ENCODE measurements at places on chromosomes 1 and 21. TPM values are rescaled to one million over a fixed set of nuclear protein-coding genes. Genes with fewer than 3 reads are reported as not detected.

- DNase-seq: no peak
Observed at GRCh38 chr1:227791425-227792143, 23.9 kb upstream of the PRSS38 start.

DNA sequence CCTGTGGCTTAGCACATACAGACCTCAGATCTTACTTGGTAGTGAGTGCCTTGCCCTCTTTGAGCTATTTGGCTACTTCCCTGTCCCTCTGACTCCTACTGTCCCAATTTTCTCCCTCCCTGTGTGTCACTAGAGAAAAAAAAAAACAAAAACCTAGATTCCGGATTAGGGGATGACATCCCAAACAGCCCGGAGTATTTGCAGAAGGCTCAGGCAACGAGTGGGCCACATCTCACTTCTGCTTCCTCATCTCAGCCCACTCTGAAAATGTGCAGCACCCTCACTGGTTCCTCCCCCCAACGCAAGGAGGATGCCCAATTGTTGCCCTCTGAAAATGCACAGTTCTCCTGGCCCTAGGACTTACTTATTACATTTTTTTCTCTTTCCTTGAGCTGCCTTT lies 4.9 kb downstream of the NHLH1 start:
- DNase-seq: no peak

- no peak for DNase-seq
Observed at GRCh38 chr1:6783936-6784559, 1.2 kb upstream of the CAMTA1 start.

DNA sequence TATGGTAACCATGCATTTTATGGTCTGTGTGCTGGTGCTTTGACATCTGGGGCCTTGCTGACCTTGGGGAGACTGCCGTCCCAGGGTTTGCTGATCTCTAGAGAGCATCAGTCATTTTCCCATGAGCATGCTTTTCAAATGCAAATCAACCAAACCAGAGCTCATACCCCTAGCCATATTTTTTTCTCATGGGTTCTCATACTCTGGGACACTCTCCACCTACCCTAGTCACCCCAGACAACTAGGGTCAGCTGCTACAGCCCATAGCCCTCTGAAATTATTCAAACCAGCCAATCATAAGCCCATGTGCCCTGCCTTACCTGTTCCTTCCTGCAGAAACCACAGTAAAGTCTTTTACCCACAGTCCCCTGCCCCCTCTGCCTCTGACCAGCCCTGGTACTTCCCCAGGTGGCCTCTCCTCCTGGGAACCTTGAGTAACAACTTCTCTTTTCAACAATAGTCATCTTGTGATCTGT lies 132.0 kb downstream of the MAP3K21 start:
- no peak for DNase-seq

KRTAP11-1 gene
- not detected for total RNA-seq

DNA sequence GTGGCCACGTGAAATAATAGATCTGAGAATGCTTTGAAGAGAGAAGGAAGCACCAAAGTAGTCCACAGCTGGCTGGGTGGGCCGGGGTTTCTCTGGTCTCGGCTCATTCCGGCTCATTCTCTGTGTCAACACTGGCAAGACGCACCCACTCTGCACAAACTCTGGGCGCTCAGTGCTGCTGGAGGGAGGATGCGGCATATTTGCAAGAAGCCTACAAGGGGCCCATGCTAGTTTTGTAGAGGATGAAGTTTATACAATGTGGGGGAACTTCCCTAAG lies 28.8 kb upstream of the TMPRSS2 start:
- no peak for DNase-seq

DNA sequence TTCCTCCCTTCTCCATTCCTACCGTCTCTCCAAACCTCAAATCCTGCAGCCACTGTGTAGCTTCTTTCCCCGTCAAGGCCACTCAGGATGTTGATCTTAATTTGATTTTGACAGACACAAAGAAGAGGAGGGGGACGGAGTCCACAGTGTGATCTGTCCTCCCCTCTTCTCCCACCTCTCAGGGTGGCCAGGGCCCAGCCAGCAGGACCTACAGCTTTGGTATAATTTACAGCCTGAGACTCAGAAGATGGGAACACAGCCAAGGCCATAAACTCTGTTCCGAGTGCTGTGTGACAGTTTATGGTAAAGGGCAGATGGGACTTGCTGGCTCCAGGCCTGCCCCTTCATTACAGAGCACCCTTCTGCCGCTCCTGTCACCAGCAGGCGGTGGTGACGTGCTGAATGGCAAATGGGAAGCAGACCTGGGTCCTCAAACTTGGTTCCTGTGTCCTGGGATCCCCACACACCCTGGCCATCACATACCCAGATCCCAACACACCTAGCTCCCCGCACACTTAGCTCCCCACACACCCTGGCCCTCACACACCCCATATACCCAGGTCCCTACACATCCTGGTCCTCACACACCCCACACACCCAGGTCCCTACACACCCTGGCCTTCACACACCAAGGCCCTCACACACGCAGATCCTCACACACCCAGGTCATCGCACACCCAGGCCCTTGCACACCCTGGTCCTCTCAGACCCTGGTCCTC lies 71.6 kb downstream of the CD2 start:
- DNase-seq: no peak

KRTAP27-1 gene
- total RNA-seq: not detected

AADACL4 gene
- total RNA-seq: not detected

- DNase-seq: no peak
Observed at GRCh38 chr1:177246710-177247580, 76.2 kb downstream of the BRINP2 start.

PDE4B gene
- total RNA-seq: not detected

KCNJ10 gene
- not detected for total RNA-seq

GRCh38 chr1:10947691-10948462 lies 64.6 kb upstream of the TARDBP start:
- DNase-seq: no peak

DNA sequence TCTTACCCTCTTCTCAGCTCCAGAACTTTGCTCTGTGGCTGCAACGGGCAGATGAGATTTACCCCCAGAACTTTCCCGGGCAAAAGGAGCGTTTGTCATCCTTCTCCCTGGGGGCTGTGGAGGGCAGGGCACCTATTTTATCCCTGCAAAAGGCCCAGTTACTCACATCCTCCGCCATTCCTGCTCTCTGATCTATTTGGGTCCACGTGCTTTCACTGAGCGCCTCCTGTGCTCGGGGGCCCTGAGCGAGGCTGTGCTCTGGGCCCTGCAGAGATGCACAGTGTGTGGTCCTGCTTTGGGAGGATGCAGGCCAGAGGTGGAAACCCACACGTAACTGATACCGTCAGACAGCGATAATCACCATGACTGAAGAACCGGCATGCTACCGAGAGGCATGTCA lies 2.4 kb upstream of the CSMD2 start:
- no peak for DNase-seq

DNA sequence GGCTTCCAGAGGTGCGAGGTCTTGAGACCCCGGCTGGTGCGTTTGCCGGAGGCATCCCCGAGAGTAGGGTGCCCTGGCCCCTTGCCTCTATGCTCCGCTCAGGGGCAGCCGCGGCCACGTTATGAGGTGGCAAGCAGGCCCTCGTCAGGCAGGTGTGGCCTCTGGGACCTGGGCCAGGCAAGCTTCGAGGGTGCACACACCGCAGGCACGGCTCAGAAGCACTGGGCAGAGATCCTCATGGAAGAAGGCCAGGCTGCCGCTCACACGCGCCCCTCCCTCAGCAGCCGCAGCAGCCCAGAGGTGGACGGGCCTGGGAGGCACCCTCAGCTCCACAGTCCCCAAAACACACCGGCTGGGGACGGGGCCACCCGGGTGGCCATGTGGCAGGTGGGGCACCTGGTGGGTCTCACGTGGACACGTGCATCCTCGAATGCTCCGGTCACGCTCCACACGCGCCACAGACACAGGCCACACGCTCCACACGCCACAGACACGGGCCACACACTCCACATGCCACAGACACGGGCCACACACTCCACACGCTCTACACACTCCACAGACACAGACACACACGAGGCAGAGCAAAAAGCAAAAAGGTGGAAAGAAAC lies 6.5 kb downstream of the SDF4 start:
- DNase-seq: no peak

- peak; percentile 47 for DNase-seq
Observed at GRCh38 chr1:230268371-230269170, 157.6 kb downstream of the PGBD5 start.

CAPN9 gene
- total RNA-seq: not detected

RER1 gene
- 43.3 TPM for total RNA-seq

GRCh38 chr1:31299365-31299764 lies 2.5 kb downstream of the ZCCHC17 start:
- no peak for DNase-seq

GRCh38 chr1:36342426-36343185 lies 19.2 kb upstream of the EVA1B start:
- peak; percentile 44 for DNase-seq

DNA sequence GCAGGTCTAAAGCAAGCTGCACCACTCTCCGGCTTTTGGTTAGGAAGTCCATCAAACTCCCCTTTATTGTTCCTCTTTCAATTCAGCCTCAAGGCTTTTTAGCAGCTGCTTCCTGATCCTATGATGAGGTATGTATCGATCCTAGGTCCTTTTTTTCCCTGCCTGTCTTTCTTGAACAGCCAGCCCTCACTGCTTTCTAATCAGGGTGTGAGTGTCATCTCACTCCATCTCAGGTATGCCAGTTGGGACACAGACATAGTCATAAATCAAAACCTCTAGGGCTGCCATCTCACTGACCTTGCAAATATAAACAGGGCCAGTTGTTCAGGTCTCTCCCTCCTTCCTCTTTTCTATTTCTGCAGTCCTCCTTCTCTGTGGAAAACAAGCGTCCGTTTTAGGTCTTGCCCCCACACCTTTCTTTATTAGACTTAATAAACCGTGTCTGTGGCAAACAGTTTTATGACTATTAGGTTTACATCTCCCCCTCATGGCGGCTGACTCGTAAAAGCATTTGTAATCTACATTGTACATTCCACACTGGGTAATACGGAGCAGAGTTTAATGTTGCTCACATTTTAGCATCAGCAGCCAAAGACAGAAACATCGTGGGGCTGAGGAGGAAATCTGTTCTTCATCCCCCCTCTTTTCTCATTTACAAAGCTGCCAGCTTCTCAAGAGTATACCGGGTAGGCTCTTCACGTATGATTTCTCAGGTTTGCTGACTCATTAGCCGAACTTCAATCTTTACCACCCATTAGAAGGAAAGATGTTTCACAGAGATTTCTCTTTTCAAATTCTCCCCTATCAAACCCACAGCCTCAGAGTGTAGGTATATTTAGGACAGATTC lies 11.6 kb downstream of the STYXL2 start:
- DNase-seq: peak; percentile 61

ALX3 gene
- total RNA-seq: not detected

DNA sequence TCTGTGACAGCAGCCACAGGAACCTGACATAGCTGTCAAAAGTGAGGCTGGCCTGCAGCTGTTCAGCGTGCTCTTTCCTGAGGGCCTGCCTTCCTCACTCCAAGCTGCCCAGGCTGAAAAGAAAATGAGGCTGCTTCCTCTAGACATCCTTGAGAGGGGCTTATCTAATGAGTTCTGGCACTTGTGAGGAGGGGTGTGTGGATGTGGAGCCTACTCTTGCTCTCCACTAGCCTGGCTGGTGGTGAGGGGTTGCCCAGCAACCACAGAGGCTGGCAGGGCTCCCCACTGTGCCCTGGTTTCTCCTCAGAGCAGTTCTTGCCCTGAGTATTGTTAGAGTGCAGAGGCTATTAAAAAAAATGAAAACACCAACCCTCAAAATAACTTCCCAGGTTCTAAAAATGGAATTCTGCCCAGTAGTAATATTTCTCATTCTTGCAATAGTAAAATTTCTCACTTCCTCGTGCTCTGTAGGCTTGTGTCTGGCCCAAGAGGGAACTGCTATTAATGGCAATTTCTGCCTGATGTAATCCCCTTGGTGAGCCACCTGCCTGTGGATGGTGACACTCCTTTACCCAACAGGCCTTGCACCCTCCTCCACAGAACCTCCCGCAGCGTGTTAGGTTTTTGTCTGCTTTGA lies 52.6 kb upstream of the EPS8L3 start:
- DNase-seq: no peak

GRCh38 chr1:178362747-178363146 lies 134.0 kb downstream of the CLEC20A start:
- no peak for DNase-seq

DNA sequence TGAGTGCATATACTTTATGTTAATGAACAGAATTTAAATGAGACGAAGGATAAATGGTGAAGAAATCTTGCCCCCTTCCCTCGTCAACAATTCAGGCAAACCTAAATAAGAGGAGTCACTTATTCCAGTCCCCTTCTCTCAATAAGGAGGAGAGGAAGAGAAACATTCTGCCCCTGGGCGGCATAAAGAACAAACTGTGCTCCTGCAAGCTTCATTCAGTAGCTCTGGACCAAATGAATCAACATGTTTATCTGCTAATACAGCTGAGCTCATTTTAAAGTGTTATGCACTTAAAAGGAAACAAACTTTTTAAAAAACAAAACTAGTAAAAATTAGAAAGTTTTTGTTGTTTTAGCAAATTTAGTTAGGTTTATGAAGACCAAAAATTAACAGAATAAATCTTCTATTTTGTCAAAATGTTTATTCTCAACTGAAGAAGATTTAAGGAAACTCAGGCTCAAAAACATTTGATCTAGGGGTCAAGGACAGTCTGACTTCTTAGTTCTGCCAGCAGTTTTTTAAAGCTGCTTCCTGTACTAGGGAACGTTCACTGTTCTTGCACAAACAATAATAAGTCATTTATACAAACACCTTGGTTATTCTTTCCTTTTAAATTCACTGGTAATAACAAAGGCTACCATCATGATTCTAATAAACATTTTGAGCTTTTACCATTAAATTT lies 58.3 kb downstream of the AKT3 start:
- DNase-seq: peak; percentile 52

GRCh38 chr1:182841368-182841988 lies 2.3 kb downstream of the DHX9 start:
- peak; percentile 15 for DNase-seq

GRCh38 chr21:36522219-36522808 lies 42.4 kb upstream of the CLDN14 start:
- no peak for DNase-seq

USH2A gene
- not detected for total RNA-seq

- no peak for DNase-seq
Observed at GRCh38 chr1:40766560-40766959, 17.0 kb upstream of the KCNQ4 start.

DNA sequence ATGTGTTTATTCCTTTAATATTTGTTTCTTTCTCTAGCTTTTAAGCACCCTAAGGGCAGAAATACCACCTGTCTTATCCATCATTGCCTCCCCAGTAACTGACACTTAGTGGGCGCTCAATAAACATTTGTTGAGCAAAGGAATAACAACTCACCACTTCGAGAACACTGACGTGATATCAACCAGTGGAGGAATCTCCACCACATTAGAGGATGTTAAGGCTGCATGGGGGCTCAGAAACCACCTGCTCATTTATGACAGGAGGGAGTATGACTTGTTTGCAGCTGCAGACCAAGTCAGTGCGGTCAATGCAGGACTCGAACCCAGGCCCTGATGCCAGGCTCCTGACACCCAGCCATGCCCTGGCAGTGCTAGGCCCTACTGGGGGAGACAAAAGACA lies 102.6 kb downstream of the MRPL37 start:
- no peak for DNase-seq

Data from G401 (cell line).